Hematopoietic multipotent progenitor cell treated with erythropoietin and hydrocortisone succinate and interleukin-3 and kit ligand, for 6 days (in vitro differentiated cells): ENCODE measurements at places on chromosomes 6 and 20.

DNA sequence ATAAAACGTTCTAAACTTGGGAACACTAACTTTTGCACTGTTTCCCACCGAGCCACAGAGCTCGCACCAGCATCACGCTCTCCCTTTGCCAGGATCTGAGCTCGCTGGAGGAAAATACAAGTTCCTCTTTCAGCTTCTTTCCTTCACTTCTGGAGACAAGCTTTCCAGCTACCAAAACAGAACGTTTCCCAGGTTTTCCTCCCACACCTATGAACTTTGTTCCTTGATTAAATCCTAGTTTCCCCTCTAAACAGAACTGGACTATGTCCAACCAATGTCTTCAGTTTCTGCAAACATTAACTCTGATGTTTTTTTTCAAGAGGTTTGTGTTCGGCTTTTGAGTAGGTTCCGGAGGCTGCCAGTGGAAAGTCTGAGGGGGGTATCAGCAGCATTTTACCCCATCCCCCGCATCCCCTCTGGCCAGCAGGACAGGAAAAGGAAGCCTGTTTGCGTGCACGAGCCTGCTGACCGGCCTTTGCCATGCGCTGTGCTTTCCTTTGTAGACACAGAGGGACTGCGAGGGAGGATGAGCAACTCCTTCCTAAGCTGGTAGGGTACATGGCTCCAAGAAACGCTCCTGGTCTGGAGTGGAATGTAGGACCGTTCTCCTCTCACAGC lies 135.5 kb downstream of the LY86 start:
- DNase-seq: peak; percentile 60

GRCh38 chr20:25378189-25378883 lies 12.3 kb downstream of the ABHD12 start:
- DNase-seq: no peak

DNA sequence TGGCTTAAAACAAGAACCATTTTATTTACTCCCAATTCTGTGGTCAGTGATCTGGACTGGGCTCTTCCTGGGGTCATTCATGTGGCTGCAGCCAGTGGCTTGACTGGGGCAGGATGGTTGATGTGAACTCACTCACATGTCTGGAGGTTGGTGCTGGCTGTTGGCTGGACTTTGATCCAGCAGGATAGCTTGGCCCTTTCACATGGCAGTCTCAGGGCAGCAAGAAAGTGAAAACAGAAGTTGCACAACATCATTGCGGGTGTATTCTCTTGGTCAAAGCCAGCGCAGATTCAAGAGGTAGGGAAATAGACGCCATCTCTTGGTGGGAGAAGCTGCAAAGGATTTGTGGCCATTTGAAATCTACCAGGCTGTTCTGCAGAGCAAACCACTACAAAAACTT lies 77.2 kb downstream of the MDGA1 start:
- DNase-seq: peak; percentile 12

DNA sequence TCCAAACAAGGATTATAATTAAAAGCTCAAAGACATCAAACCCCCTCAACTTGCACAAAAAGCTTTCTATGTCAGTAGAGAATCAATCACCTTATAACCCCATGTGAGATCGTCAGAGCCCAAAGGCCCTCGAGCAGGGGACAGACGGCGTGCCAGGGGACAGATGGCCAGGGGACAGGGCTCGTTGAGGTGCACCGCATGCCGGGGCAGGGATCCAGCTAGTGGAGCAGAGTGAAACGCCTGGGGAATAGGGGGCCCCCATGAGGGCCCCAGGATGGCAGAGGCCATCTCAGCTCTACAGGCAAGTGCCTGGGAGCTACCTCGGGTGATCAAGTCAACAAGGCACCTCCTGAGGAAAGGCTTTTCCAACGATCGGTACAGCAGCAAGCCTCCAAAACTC lies 28.6 kb downstream of the DIDO1 start:
- no peak for DNase-seq

DNA sequence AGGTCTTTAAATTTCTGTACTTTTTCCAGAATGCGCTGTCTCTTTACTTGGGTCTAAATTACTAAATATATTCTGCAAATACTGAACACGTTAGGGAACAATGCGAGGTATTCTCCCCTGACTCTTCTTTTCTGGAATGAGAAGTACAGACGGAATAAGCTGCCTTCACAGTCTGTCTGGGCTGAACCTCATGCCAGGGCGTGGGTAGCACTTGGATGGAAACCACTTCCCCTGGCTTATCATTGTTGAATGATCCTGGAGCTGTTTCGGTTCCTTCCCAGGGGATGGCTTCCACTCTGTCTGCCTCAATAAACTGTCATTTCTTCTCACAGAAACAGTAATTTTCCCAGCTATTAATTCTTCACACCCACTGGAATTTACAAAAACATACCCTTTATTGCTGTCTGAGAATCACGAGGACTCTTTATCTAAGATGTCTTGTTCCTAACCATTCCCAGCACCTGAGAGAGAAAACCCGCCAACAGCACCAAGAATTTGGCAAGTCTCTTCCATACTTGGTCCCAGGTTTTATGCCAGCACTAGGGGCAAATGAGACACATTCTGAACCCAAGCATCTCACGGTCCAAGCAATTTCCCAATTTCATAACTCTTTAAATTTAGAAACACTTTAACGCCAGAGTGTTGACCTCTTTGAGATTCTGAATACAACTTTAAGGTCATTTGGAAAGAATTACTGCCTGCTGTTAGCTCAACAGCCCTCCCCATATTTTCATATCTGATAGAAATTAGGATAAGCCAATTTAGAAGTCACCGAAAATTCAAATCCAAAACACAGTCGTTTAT lies 43.2 kb upstream of the ADGRF5 start:
- no peak for DNase-seq

DNA sequence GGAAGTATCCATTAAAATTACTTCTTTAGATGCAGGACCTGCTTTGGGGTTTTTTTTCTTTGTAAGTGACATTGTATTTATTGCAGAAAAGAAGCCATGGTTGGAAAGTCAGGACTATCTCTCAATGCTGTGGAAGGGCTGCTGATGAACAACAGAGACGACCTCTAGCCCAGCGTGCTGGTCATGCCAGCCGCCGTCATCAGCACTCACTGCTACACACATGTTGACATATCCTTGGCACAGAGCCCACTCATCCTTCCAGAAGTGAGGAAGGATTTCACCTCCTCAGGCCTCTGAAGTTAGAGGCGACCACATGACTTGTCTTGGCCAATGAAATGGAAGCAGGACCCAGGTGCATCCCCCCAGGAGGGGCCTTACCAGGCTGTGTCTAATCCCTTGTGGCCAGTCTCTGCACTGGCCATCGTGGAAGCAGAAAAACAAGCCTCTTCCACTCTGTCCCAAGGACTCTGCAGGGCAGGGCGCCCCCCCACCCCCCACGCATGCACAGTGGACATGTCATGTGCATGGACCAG lies 343.5 kb downstream of the TAF4 start:
- no peak for DNase-seq

DNA sequence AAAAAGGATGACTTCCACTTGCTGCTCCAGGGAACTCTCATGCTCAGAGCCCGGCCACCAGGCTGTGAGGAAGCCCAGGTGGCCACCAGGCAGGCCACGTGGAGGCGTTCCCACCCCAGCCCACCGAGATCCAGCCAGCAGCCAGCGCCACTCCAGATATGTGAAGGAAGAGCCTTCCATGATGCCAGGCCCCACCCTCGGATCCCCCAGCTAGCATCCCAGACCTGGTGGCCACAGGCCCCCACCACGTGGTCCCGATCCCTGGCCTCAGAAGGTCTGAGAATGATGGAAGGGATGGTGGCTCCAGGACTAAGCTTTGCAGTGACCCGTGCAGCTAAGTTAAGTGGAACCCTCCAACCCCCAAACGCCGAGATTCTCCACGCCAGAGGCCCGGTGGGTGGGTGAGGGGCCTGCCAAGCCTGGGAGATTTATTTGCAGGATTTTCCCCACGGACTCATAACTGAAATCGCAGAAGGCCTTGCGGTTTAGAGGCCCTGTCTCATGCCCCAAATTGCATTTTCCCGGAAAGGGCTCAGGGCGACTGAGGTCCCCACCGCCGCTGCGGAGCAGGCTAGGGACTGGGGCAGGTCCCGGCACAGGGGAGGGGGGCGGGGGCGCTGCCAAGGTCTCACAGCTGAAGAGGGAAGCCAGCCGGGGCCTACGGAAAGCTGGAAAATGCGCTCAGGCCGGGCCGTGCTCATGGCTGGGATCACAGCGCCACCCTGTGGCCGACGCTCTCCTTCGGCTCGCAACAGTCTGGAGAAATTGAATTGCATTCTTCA lies 31.1 kb upstream of the CST7 start:
- peak; percentile 83 for DNase-seq

DNA sequence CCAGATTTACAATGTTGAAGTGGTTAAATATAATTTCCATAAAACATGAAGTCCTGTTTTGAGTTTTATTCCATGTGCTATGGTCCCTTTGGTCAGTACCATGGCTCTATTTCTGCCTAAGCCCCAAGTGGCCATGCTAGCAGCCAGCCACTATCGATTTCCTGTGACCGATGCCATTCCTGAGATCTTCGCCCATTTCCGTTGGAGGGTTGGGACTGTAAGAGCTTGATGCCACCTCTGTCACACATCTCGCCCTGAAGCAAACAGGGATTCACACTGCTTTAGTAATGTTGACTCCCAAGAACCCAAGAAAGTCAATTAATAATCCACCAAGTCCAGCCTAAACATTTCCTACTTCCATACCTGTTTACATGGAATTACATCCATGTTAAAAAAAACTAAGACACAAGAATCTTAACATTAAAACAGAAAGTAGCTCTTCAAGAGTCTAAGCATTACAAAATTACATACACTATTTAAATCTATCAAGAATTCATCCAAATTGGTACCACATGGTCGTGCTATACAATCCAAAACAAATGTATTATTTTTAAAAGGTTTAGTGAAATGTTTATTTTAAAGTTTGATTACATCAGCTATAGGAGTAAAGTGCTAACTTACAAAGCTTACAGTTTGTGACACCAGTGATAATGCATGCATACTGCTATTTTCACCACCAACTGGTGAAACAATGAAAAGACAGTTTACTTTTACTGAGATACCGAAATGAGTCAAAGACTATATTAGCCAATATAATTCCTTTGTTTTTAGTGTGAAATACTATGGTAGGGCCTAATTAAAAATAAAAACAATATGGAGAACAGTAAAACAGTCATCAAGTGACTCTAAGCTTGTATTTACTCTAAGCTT lies 2.5 kb downstream of the RBM39 start:
- peak; percentile 80 for DNase-seq

- no peak for DNase-seq
These were observed 76.1 kb upstream of the SLC4A11 start for GRCh38 chr20:3315136-3315535.

DNA sequence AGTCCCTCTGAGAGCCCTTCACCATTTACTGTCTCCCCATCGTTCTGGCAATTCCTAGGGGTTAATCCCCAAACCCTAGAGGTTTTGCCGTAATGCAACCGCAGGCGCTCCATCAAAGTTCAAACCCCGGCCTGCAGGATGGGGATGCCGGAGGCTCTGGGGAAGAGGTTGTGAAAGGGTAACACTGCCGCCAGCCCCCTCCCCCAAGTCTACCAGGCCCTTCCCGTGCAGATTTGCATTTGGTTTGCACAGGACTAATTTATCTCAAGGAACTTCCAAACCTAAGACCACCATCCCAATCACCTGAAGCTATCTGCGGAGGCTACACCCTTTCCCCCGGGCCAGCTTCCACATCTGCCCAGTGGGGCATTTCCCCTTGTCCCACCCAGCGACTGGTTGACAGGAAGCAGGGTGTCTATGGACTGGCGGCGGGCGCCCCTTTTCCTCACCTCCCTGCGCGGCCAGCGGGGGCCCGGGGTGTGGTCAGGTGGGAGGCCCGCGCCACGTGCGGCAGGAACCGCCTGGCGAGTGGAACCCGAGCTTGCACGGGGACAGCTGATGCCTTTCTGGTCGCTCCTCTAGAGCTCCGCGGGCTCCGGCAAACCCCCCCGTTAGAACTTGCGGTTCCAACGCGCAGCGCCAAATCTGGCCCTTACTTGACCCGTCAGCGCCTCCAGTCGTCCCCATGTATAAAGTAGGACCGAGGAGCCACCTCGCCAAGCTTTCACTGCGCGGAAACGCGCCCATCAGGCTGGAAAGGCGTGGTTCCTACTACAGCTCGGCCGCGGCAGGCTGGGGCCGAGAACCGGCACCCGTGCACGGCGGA lies 9.4 kb upstream of the SLC4A11 start:
- DNase-seq: peak; percentile 71

GRCh38 chr6:81749707-81750106 lies 2.8 kb downstream of the TENT5A start:
- DNase-seq: peak; percentile 37

DNA sequence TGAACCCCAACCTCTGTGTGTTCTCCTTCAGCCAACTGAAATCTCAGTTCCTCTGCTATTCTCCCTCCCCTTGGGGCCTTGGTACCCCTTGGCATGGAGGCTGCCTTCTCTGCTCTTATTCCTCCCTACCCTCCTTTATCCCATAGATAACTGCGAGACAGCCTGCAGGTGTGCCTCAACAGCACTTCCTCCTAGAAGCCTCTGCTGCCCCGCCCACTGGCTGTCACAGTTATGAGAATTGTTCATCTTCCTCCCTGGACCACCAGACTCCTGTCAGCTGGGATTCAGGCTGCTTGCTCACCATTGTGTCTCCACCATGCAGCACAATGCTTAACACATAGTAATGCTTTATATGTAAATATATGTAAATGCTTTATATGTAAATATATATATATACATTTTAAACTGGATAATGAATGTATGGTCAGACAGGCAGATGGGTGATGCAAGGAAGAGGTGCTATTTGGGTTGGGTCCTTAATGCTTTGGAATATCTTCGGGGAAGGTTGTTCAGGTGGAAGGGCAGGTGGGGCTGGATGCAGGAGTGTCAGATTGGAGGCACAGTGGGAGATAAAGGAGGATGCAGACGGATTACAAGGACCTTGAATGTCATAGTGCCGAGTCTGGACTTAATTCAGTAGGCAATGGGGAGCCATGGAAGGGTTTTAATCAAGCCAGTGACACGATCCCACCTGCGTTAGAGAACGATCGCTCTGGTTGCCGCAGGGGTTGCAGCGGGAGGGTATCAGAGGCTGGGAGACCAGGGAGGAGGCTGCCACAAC lies 4.9 kb downstream of the CDH22 start:
- no peak for DNase-seq

- DNase-seq: no peak
These were observed 799.3 kb downstream of the TBC1D32 start for GRCh38 chr6:120534954-120535353.

DNA sequence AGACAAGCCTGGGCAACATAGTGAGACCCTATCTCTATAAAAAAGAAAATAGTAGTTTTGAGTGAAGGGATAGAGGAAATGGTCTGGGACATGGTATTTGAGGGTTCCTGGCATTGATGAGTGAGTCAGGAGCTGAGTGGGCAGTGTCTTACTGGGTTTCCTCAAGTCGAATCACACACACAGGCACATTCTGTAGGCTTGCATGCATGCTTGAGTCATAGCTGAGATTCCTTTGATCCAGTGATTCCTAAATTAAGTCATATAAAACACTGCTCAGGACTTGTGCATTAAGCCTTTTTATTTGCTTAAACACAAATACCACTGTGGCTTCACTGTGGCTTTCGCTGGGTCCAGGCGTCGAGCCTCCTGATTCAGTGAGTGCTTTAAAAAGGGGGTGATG lies 71.8 kb upstream of the TMEM181 start:
- no peak for DNase-seq

DNA sequence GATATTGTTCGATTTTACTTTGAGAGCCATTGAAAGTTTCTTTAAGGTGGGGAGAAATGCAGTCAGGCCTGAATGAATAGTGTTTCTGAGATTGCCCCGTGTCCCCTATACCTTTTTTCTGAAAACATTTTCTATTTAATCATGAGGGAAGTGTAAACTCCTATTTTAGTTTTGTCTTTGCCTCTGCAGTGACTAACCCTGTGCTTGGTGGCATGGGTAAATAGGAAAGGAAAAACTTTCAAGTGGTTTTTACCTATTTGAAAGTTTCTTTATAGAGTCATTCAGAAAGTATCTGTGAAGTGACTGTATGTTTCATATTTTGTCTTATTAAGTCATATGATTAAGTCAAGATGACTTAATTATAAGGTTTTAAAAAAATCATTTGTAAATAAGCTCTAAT lies 14.5 kb downstream of the SNRNP48 start:
- DNase-seq: no peak
